ENCODE measurements at places on chromosomes 1 and 21.
A peak's percentile ranks its signal among the peaks of the same experiment; 100 is the strongest.

DNA sequence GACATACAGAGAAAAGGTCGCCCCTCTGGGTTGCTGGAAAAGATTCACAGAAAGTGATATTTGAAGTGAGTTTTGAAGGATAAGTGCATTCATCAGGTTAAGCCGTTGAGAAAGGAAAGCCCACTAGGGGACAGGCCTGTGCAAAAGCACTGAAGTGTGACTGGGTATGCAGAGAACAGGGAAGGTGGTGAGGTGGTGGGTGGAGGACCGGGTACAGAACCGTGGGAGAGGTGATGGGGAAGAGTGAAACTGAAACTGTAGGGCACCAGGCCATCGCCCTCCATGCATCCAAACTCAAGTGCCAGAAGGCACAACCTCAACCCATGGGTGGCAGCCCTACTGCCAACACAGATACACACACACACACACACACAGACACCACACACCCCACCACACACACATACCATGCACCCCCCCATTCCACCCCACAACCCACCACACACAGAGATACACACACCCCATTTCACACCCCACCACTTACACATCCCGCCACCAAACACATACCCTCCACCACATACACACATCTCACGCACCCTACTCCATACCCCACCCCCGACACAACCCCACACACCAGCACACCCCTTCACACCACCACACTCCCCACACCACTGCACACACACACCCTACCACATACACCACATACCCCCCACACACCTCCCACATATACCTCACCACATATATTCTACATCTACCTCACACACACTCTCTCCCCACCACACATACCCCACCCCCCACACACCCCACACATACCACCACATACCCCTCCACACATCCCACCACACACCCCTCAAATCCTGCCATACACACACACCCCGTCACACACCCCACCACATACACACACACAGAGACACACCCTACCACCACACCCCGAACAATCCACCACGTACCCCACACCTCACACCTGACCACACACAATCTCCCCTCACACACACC lies 59.0 kb downstream of the TSEN15 start:
- DNase-seq: no peak

- no peak for DNase-seq
Measured at GRCh38 chr1:95370691-95371562, 136.9 kb downstream of the RWDD3 start.

DNA sequence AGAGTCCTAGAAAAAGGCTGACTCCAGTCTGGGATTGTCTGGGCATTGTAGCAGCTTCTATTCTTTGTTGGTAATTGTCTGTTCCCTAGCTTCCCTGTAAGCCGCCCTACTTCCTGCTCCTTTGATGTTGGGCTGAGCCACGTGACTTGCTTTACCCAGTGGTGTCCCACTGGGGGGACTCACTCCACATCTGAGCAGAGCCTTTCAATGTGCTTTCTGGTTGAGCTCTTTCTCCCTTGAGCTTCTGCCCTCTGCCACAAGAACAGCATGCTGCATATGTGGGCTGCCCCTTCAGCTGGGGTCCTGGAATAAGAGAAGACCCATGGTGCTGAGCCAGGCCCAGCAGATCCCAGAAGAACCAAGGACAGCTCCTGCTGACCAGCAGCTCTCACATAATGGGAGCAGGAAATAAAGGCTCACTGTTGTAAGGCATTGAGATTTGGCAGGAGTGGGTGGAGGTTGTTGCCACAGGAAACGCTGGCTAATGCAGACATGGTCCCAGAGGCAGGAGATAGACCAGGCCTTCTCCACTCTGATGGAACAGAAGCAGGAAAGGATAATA lies 276.3 kb upstream of the GJB5 start:
- no peak for DNase-seq

DNA sequence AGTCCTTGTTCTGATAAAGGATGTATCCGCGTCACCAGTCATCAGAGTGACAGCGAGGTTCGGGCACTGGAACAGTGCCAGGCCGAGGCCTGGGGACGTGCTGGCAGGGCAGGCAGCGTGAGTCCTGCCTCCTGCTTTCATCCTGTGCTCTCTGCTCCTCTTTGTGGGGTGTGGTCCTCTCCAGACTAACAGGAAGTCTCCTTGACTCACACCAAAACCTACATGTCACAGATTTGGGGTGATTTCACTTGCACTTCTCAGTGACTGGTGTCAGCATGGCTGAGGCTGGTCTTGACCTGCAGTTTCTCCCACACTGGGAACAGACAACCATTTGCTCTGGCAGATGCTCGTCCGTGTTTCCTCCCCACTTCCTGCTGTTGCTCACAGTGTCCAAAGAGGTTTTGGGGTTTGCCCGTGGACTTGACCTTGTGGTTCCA lies 8.8 kb upstream of the NLRP3 start:
- DNase-seq: no peak

GRCh38 chr21:35207322-35207721 lies 158.2 kb upstream of the RUNX1 start:
- no peak for DNase-seq

DNA sequence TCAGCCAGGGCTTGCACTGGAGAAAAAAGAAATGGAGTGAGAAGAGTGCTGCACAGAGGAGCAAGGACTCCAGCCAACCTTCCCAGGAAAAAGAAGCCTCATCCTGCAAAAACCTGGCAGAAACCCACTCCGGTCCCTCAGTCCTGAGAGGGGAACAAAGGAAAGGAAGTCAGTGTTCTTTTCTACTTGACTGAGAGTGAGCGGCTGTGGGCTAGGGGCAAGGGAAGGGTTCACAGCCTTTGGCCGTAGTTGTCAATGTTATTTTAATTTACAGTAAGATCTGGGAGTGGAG lies 8.9 kb upstream of the GOLT1A start:
- DNase-seq: no peak

DNA sequence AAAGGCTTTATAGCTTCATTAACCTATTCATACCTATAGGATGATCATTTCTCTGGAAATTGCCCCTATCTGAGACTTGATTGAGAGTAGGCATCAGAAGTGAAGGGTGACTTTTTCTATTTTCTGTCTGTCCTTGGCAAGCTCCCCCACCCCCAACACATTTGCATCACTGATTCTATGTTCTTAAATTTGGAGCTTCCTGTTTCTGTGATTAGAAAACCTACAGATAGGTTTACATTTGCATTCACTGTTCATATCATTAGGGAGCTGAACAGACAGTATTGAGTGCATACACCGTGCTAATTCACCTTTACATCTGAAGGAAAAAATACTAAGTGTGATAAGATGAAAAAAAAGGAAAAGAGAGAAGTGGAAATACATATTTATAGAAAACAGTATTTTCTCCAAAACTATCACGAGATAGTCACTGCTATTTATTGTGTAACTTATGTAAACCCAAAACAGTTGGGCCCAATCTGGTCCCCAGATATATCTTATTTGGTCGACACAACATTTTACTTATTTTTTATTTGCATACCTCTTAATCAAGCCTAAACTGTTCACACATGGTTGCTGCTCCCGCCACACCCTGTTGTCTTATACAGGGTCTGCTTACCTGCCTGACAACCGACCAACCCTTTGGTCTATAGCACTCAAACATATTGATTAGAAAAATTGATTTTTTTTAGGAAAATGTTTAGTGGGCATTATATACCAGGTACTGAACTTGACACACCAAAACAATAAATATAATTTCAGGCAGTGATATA lies 218.8 kb downstream of the NTNG1 start:
- DNase-seq: no peak

GRCh38 chr1:69400128-69400527 lies 167.6 kb upstream of the LRRC7 start:
- DNase-seq: no peak

DNA sequence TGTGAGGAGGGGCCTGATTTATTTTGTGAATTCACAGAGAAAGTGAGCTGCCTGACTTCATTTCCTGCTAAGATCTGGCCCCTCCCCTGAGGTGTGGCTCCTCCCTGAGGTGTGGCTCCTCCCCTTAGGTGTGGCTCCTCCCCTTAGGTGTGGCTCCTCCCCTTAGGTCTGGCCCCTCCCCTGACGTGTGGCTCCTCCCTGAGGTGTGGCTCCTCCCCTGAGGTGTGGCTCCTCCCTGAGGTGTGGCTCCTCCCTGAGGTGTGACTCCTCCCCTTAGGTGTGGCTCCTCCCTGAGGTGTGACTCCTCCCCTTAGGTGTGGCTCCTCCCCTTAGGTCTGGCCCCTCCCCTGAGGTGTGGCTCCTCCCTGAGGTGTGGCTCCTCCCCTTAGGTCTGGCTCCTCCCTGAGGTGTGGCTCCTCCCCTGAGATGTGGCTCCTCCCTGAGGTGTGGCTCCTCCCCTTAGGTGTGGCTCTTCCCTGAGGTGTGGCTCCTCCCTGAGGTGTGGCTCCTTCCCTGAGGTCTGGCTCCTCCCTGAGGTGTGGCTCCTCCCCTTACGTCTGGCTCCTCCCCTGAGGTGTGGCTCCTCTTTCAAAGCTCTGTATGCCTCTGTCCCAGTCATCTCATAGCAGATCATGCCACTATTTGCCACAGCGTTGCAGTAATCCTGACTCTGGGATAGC lies 26.9 kb upstream of the LRRC3 start:
- no peak for DNase-seq

DNA sequence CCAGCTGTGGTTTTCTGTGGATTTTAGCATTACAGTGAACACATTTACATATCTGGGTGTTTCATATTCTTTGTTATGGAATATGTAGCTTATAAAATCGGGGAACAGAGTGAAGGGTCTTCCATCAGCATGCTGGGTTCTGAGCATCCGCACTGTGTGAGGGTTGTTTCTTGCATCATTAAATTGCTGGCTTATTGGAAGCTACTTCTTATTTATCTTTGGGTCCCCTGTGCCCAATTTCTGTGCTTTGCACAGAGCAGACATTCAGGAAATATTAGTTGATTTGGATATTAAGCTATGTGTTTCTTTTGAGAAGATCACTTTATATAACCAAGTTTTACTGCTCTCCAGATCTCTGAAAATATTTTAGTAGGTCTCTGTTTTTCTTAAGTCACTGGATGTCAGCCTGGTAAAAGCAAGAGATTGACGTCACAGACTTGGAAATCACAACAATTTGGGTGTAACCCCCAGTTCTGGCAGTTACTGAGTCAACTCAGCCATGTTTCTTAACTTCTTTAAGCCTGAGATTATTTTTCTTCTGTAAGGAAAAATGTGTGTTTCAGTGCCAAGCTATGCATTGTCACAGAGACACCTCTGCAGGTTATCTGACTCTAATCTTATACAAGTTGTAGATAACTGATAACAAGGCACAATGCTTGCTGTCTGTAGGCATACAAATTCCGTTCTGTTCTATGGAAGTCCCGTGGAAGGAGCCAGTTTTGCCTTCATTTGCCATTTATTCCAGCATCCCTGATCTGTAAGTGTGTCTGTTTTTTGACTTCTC lies 258.3 kb upstream of the KAZN start:
- peak; percentile 20 for DNase-seq

- no peak for DNase-seq
Measured at GRCh38 chr1:18064534-18064933, 43.1 kb upstream of the IGSF21 start.

DNA sequence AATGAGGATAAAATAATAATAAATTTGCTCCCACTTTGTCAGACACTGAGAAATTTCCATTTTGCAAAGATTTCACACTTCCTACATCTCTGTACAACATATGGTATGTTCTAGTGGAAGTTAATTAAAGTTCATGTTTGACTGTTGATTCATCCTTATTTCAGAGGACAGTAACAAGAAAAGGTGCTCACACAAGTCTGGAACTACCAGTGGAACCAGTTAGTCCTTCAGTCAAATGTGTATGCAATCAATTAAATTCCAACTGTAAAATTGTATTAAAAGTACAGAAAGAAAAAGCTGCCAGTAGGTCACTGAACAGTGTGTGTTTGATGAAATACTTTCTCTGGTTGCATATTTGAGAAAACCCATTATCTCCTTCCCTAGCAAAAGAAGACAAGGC lies 496.0 kb upstream of the PKN2 start:
- no peak for DNase-seq

DNA sequence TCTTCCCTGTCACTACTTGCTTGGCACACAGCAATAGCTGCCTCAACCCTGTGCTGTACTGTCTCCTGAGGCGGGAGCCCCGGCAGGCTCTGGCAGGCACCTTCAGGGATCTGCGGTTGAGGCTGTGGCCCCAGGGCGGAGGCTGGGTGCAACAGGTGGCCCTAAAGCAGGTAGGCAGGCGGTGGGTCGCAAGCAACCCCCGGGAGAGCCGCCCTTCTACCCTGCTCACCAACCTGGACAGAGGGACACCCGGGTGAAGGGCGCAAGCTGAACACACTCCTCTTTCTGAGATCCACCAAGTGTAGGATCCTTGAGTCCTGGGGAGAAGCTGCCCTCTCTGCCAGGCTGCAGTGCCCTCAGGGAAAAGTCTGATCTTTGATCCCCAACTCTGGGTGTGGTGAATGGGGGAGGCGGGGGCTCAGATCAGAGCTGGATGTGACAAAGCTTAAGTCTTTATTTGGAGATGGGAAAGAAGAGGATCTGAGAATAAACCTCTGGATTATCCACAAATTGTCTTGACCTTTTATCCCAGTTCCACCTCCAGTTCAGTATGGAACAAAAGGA lies 1.2 kb downstream of the RXFP4 start:
- DNase-seq: peak; percentile 21

DNA sequence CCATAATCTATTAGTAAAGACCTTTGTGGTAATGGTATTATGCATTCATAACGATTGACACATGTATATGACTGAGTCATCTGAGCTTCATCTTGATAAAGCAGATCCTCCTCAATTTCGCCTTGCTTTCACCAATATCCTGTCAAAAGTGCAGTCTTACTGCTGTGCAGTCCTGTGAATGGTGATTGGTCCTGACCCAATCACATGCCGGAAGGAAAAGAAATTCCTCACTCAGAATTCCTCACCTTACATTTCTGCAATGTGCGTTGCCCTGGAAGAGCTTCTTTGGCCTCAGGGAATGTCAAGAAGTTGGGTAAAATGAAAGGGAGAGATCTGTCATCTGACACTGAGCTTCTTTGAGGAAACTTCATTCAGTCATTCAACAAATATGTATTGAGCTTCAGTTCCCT lies 121.0 kb upstream of the TSPAN2 start:
- peak; percentile 78 for DNase-seq

DNA sequence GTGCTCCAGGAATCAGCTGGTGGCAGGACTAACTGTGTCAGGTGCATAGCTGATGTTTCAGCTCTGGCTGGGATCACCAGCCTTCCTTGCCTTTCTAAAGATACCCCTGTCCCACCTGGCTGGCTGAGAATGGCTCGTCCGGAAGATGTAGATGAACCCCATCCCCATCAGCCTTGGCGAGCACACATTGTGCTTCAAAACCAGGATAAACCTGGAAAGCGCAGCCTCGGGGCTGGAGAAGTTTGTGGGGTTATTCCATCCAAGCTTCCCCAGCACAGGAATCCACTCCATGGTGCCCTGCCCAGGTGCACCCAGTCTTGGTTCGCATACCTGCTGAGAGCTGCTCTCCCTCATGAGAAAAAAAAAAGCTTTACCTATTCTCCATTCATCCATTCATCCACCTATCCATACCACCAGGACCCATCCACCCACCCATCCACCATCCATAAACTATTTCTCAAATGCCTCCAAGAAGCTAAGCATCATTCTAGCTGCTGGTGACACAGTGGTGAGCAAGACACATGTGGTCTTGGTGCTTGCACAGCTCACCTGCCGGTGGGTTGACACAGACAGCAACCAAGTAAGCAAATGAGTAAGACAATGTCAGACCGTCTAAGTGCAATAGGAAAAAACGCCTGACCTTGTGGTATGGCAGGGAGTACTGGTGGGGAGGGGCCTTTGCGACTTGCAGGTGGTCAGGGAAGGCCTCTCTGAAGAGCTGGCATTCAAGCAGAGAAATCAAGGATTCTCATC lies 94.0 kb downstream of the DMRTB1 start:
- no peak for DNase-seq

All from fibroblast of skin of abdomen (primary cell).